Left ventricle myocardium superior (tissue), 1 donor: ENCODE measurements at places on chromosomes 6 and 20. TPM values are rescaled to one million over a fixed set of nuclear protein-coding genes. Genes with fewer than 3 reads are reported as not detected.

Gene PXDC1
- 25.0 TPM for total RNA-seq

- no peak for DNase-seq
Observed at GRCh38 chr6:34538581-34538980, 17.5 kb downstream of the SPDEF start.

- DNase-seq: no peak
Observed at GRCh38 chr20:17197041-17197440, 29.8 kb upstream of the PCSK2 start.

GRCh38 chr6:47595785-47596184, 102.6 kb upstream of the ADGRF4 start:
- DNase-seq: no peak

DNA sequence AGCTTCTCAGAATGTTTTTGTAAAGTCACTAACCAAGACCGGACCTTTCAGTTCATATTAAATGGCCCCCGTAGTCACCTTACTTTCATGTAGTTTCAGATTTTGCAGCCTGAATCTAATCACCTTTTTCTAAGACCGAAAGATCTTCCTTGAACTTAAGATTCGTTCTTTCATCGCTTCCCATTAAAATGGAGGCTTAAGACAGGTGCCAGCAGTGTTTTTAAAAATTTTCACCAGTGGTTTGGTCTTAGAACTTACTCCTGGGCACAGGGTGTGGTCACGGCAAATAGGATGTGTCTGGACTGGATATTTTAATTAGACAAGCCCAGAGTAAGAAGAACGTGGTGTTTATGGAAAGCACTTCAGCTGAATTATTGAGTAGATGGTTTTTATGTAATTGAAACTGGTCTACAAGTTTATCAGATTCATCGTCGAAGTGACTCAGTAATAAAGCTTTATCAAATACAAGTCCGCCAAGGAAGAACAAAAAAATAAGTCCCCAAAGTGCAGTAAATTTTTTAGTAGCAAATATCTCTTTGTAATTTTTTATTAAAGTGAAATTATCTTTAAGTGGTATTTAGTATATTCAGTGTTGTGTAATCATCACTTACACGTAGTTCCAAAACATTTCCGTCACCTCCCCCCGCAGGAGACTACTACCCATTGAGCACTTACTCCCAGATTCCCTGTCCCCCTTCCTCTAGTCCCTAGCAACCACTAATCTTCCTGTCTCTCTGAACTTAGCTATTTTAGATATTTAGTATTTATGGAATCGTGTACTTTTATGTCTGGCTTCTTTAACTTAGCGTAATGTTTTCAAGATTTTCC, 868 bp downstream of the SRSF3 start:
- DNase-seq: no peak

Gene PBOV1
- not detected for total RNA-seq

DNA sequence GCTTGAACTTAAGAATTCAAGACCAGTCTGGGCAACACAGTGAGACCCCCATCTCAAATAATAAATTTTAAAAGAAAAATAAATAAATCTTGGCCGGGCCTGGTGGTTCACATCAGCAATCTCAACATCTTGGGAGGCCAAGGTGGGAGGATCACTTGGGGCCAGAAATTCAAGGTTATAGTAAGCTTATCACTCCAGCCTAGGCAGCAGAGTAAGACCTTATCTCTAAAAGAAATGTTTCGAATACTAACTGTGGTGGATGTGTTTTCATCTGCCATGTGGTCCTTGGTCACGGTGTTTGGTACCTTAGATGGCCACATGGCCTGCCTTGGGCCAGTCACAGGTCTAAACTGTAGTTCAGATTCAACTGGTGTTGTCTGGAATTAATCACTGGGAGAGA, 5.8 kb downstream of the UBE2C start:
- no peak for DNase-seq
